ENCODE measurements at places on chromosomes 13 and 19.
A peak's percentile ranks its signal among the peaks of the same experiment; 100 is the strongest.

DNA sequence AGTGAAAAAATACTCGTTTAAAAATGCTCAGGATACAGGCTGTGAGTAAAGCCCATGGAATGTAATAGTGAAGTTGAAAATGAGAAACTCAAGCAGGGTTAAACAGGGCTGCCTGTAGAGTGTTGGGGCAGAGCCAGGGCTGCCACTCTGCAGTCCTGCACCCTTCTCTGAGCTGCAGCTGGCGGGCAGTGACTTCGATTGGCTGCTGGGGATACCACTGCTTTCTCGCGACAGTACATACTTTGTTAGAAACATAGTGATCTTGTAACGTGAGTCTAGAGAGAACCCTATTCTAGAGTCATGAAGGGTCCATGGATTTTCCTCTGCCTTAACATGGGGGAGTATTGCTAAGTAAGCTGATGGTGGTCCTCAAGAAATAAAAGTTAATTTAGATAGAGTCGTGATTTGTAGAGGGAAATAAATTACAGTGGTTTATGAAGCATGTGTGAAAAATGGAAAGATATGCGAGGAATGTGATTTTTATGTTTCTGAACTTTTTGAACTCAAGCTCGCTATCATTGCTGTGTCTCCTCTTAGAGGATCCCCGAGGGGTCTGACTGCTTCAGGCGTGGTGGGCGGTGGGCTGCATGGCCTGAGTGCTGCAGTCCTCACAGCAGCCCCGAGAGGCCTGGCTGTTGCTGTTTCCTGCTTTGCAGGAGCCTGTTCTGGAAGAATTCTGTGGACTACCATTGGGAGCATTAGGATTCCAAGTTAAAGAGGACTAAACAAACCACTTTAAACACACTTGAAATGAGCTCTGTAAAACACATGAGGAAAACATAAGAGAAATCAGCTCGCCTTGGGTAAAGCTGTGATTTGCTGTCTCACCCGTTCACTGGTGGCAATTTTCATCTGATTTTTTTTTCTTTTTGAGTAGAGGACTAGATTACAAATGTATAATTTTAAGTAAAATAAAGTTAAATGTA is 95.7 kb downstream of the ARHGEF7 start:
- no peak for DNase-seq

GRCh38 chr13:43934273-43934672 is 54.6 kb downstream of the LACC1 start:
- no peak for DNase-seq

DNA sequence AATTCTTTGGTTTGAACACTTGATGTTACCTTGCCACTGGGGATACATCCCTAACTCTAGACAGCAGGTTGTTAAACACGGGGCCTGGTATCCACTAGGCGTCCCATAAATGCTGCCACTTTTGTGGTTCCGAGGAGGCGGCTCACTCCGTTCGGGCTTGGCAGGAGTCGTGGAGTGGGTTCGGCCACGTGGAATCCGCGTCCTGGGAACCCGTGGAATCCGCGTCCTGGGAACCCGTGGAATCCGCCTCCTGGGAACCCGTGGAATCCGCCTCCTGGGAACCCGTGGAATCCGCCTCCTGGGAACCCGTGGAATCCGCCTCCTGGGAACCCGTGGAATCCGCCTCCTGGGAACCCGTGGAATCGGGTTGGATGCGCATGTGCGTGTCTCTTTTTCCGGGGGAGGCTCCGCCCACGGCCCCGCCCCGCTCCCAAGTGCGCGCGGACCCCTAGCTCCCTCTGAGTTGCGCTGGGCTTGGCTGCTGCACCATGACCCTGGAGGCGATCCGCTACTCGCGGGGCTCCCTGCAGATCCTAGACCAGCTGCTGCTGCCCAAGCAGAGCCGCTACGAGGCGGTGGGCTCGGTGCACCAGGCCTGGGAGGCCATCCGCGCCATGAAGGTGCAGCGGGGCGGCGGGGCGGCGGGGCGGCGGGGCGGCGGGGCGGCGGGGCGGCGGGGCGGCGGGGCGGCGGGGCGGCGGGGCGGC is at the start of gene MRI1:
MRI1 (plus strand) TSS at position 422 of the 707 bp plus-strand sequence; CDS start at position 489, 67 bp downstream.
- peak; percentile 80 for DNase-seq

GRCh38 chr13:44626176-44626575 is 50.0 kb upstream of the TSC22D1 start:
- DNase-seq: no peak

- no peak for DNase-seq
These were observed 9.6 kb downstream of the GRAMD1A start for GRCh38 chr19:35009424-35010415.

DNA sequence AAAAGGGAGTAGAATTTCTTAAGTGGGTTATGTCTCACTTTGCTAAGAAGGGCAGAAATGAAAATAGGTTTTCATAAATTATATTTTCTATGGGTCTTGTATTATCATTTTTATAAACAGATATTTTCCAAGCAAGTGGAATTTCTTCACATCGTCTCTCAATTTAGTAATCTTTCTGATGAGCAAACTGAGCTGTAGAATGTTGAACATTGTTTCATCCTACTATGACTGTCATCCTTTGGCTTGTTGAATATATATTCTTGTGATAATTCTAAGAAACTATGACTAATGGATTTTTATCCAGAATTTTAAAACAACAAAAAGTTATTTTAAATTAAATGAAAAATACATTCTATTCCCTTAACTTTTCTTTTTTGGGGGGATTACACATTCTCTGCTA is 313.8 kb downstream of the ENOX1 start:
- no peak for DNase-seq

- no peak for DNase-seq
These were observed 69.1 kb downstream of the CELF5 start for GRCh38 chr19:3293560-3293959.
